ENCODE measurements at places on chromosomes 13 and 19. TPM values are rescaled to one million over a fixed set of nuclear protein-coding genes. Genes with fewer than 3 reads are reported as not detected.

DNA sequence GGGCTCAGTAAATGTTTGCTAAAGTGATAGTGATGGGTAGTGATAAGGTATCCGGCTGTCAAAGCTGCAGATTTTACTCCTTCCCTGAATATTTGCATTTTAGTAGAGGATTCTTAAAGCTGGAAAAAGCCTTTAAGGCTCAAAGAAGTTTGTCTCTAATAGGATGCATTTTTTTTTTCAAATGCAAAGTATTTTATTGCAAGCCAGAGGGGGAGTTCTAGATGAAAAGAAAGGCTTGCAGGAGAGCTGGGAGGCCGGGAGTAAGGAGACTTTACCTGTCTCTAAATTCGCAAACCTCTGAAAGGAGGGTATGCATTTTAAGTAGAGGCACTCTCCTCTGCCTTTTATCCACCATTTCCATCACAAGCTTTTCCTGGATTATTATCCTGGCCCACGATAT is 100.7 kb upstream of the FNDC3A start:
- DNase-seq, result no peak

- no peak for DNase-seq
These were observed 32.1 kb upstream of the OR1M1 start for GRCh38 chr19:9054765-9055164.

DNA sequence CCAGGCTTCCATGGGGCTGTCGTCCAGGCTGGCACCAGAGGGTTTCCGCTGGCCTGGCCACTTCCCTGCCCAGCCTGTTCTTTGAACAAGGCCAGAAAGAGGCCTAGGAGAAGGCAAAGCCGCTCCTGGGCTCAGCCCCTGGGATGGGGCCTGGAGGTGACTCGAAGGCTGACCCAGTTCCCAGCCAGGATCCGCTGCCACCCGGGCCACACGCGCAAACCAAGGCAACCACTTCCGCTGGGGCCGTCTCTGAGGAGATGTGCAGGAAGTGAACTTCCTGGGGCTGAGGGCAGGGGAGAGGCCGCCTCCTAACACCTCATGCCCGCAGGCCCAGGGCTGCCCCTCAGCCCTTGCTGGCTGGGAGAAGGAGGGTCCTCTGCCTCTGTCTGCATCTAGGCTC is 15.2 kb downstream of the PLEKHF1 start:
- DNase-seq, result peak; percentile 88

- DNase-seq, result no peak
These were observed 8.4 kb downstream of the PCDH8 start for GRCh38 chr13:52840066-52840465.

GRCh38 chr19:14048443-14049153 is 13.3 kb downstream of the PALM3 start:
- peak; percentile 81 for DNase-seq

DNA sequence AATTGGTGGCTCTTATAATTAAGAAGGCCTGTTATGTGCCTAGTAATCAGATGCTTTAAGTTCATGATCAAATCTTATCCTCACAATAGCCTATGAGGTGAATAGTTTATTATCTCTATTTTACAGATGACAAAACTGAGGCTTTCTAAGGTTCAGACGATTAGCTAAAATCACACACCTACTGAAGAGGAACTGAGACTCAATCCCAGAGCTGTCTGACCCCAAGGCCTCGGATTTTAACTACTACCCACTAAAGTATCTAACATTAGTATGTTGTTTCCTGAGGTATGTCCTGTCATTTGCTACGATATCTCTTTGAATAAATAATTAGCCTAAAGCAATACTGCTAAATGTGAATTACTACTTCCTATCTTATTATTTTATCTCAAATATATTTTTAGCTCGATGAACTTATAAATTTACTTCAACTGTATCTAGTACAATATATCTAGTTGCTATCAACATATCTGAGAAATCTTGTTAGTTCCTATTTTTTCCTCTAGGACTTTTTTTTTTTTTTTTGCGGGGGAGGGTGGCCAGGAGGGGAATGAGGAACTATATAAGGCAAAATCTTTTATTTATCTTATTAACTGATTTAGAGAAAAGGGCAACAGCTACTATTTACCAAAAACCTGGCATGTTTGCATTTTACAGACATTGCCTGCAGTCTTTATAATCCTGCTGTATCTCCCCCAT is 118.5 kb downstream of the ABCC4 start:
- DNase-seq, result no peak

MAST1 gene
- total RNA-seq, result 0.65 TPM

BCL3 gene
- total RNA-seq, result 41.5 TPM

APBA3 gene
- total RNA-seq, result 12.5 TPM

GNG8 gene
- not detected for total RNA-seq

NLRP5 gene
- total RNA-seq, result not detected

TMEM145 gene
- 0.24 TPM for total RNA-seq

Data from cardiac septum (tissue), 1 donor.